NCI-H1436 treated with DMSO at 0.1 percent for 48 hours (cell line): ENCODE measurements at places on chromosomes 6 and 20.

DNA sequence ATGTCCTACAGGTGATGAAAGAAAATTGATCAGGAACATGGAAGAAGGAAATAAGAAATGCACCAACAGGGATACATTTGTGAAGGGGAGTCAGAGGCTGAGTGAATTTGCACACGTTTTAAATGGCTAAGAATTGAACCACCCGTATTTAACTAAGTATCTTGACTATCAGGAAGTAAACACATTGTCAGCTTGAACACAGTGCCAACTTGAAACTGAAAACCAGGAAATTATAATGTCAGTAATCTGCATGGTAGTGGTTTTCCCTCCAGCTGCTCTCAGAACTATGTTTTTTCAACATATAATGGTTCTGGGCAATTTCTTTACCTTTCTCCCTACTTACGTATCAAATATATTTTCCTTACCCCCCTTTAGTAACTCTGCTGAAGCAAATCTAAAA is 366.5 kb upstream of the POU3F2 start:
- DNase-seq: no peak

DNA sequence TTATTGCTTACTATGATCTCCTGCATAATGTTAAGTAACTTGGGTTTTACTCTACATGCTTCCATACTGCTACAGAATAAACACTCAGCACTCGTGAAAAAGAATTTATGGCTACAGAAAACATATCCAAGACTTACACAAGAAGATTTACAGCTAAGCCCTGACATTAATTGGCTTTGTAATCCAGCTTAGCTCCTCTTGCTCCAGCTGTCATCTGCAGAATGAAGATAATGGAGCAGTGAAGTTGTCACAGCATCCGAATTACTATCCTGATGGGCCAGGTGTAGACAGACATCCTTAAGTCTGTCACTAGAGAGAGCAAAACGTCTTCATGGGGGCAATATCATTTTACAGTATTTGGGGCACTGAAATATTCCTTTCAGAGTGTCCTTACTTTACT is 155.3 kb downstream of the PRKN start:
- DNase-seq: no peak

DNA sequence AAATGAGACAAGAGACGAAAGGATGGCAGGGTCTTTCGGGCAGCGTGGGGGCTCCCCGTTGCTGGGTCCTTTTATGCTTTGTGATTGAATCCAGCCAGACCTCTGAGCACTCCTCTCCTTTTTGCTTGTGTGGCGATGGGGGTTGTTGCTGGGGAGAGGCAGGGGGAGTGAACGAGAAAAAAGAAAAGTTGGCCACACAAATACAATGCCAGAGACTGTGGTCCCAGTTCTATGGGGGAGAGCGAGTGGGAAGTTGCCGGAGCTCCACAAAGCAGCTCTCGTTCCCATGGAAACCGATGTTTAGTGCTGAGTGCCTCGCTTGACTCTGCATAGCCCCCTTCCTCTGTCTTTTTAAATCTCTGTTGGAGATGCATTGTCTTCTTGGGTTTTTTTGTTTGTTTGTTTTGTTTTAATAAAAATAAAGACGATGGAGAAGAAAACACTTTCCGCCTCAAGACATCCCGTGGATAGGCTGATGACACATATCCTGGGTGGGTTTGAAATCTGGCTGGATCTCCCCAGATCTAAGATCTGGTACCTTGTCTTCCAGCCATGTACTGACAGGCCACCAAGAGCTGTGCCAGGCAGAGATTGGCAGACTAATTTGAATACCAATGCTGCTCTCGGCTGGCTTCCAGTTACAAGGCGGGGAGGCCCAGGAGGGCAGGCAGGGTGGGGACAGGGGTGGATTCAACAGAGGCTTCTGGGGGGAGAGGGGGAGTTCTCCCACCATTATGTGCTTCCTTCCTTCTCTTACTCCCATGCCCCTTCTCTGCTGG is 529.3 kb downstream of the QKI start:
- no peak for DNase-seq

DNA sequence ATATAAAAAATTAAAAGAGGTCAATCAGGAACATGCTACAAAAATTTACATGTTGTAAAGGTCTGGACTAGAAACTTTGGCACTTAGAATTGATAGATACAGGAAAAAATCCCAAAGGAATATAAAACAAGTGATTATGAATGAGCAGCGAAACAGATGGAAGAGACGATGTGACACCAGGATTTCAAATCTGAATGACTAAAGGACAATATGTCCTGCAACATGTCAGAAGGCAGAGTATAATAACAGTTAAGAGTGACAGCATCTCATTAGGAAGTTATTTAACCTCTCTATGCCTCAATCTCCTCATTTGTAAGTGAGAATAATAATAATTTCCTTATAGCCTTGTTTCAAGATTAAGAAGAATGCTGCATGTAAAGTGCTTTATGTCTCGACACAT is 50.3 kb downstream of the FRK start:
- DNase-seq: no peak

- DNase-seq: peak; percentile 1
Observed at GRCh38 chr20:19620446-19620845, 137.6 kb upstream of the RIN2 start.

GRCh38 chr20:51460569-51461265 is 81.8 kb downstream of the NFATC2 start:
- no peak for DNase-seq

- DNase-seq: no peak
Observed at GRCh38 chr6:111837007-111837406, 36.2 kb downstream of the FYN start.

- no peak for DNase-seq
Observed at GRCh38 chr20:56788671-56789610, 159.8 kb downstream of the TFAP2C start.

DNA sequence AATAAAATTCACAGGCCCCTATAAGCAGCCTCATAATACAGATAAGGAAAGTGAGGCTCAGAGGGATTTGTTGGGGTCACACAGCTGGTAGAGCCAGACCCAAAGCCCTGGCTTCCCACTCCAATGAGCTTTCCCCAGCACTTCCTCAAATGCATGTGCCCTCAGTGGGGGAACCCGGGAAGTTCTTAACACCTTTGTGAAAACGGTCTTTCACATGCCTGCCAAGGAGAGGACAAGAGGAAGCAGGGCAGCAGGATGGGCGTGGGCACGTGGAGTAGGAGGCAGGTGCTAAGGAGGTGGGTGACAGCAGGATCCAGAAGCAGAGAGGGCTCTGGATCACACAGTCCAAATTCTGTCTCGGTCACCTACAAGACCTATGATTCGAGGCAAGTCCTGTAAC is 598 bp downstream of the PI16 start:
- no peak for DNase-seq

GRCh38 chr6:96089173-96089572 is 73.4 kb downstream of the FUT9 start:
- no peak for DNase-seq

GRCh38 chr20:44195605-44196004 is 8.6 kb upstream of the JPH2 start:
- no peak for DNase-seq

- no peak for DNase-seq
Observed at GRCh38 chr20:19314621-19315020, 102.2 kb downstream of the SLC24A3 start.

GRCh38 chr6:21213492-21213891 is 380.1 kb upstream of the SOX4 start:
- DNase-seq: no peak

DNA sequence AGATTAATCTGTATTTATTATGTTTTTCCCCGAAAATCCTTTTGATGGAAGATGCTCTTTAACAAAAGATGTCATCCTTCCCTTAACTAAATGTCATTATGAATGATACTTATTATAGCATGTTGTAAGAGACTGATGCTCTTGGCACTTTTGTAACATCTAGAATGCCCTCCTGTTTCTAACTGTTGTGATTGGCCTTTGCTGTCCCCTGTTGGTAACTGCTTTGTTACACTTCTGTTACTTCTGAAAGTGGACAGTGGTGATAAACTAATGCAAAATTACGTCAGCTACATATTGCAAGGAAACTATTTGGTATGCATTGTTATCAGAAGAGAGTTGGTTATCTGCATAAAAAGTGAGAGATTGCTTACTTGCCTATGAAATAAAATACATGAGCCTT is 5.8 kb downstream of the TTK start:
- no peak for DNase-seq

GRCh38 chr6:69871107-69871506 is 4.8 kb downstream of the COL19A1 start:
- DNase-seq: no peak

DNA sequence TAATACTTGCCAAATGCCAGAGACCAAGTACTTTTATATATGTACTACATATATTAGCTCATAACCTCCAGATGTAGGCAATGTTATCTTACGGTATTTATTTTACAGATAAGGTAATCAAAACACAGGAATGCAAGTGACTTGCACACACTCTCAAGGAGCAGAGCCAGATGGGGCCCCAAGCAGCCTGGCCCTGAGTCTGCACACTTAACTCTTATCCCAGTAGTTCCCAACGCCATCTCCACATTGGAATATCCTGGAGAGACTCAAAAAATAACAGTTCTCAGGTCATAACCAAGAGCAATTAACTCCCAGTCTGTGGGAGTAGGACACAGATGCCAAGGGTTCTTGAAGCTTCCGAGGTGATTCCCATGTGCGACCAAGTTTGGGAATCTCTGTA is 398.7 kb downstream of the PHF3 start:
- no peak for DNase-seq

- DNase-seq: no peak
Observed at GRCh38 chr6:76342611-76343160, 270.2 kb upstream of the IMPG1 start.

GRCh38 chr6:138052783-138053182 is 54.4 kb downstream of the PERP start:
- DNase-seq: no peak

DNA sequence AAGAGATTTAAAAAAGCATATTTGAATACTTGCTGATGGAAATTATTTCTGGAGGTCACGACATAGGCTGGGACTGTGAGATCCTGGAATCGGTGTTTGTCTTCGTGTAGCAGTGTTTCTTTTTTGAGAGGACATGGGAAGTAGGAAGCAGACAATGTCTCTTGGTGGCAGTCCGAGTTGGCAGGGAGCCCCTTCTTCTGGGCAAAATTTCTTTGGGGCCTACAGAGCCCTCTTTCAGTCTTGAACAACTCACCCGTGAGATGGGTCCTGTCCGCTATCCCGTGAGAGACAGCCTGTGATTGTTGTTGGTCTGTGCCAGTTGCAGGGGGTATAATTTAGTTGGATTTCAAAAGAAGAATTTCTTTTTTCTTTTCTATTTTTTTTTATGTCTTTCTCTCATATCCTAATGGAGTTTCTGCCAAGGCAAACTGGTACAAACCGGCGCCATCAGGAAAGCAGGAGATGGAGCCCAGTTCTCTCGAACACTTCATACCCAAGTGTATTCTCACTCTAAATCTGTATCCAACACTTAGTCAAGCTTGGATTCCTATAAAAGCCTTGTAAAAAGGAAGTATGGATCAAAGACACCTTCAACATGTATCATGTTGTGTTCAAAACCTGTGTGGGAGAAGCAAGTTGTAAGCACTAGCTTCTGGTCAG is 785.1 kb downstream of the MAFB start:
- no peak for DNase-seq

DNA sequence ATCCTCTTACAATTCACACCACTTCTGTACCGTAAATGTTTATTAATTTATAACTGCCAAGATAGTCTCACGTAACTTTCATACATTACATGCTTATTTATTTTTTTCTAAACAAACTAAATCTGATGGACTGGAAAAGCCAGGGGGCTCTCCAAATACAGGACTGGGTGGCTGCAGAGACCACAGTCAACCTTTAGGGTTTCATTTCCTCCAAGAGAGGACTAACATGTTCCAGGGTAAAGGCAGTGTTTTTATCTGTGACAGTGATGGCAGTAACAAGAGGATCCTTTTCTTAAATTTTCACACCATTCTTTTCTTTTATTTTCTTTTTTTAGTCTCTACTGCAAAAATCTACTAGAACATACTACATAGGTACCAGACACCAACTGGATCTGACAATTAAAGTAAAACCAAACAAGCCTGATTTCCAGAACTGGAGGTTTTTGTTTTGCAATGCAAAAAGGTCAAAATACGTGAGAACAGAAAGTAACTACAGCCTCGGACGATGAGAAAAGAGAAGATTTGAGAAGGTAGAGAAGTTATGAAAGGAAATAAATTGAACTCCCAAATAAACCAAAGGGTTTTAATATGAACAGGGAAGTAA is 1.2 kb downstream of the LMBRD1 start:
- DNase-seq: no peak

GRCh38 chr20:58568483-58569240 is 53.5 kb upstream of the APCDD1L start:
- no peak for DNase-seq

DNA sequence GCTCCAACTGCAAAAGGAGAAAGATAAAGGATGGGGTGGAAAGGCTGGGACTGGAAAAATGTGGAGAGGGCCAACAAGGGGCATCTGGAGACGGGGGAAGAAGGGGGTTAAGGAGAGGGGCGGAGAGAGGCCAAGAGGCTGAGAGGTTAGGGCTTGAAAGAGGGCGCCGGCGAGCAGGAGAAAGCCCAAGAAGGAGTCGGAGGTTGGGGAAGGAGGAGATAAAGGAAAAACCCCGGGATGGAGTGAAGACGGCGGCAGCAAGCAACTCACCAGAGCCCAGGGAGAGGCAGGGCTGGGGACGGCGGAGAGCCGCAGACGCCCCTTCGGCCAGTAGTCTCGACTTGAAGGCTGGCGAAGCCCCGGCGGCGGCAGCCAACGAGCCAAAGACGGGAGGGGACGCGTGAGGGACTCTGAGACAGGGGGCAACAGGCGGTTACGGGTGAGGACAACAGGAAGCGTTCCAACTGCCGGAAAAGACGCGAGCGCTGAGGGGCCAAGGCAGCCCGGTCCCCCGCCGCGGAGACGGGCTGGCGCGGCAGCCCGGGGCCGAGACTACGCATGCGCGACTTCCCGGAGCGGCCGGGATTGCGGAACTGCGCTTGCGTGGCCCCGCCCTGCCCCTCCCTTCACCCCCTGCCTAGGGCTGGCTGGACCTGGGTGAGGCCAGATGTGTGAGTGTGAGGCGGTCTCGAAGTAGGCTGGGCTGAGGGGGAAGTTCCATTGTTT is at the start of gene STK38:
STK38 (minus strand) TSS at position 560 of the 726 bp plus-strand sequence. CDS start 7,277 bp downstream, outside the sequence.
- peak; percentile 67 for DNase-seq

GRCh38 chr6:1201547-1202200 is 110.2 kb upstream of the FOXQ1 start:
- DNase-seq: no peak

DNA sequence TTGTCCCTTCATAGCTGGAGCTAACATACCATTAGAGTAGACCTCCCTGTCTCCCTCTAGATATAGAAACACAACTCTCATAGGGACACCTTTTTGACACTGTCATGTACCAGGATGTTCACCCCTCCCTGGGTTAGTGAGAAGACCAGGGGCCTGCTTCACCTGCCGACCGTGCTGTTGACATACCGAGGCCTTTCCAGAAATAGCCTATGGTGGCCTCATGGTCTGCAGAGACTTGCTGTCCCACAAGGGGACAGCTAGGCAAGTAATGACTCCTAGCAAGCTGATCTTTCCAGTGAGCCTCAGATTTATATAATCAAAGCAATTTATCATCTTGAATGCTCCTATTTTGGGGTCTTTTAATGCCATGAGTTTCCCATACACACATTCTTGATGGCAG is 15.0 kb downstream of the ZDHHC14 start:
- no peak for DNase-seq
